ENCODE measurements at places on chromosomes 4 and X.
A peak's percentile ranks its signal among the peaks of the same experiment; 100 is the strongest.

DNA sequence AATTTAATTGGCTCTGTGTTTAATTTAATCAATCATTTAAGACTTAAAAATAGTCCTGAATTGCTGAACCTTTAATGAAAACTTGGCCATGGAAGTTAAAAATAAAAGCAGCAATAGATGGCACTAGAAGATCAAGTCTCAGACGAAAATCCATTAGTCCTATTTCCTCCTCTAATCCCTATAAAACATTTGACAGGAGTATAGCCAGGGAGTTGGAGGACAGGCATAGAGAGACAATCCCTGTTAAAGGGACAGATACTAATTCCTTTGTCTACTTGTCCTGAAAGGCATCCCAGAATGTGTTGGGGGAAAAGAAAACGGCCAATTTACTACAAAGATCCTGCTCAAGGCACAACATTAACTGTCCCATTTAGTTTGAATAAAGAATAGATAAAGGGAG lies 276.3 kb upstream of the TACR3 start:
- DNase-seq = peak; percentile 15

DNA sequence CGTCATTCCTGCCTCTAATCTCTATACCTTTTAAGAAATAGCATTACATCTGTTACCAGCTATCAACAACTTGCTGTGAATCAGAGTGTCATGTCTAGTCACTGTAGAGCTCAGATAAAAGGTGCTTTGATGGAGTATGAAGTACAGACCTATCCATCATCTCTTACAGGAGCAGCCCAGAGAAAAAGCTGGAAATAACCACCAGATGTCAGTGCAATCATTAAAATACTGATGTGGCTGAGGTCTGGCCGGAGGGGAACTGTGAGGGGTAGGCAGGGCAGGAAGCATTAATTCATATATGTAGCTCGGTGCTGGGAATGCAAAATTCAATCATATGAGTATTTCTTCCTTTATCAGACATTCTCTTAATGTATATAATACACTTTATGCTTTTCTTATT lies 100.6 kb downstream of the AKAP4 start:
- DNase-seq = peak; percentile 56

DNA sequence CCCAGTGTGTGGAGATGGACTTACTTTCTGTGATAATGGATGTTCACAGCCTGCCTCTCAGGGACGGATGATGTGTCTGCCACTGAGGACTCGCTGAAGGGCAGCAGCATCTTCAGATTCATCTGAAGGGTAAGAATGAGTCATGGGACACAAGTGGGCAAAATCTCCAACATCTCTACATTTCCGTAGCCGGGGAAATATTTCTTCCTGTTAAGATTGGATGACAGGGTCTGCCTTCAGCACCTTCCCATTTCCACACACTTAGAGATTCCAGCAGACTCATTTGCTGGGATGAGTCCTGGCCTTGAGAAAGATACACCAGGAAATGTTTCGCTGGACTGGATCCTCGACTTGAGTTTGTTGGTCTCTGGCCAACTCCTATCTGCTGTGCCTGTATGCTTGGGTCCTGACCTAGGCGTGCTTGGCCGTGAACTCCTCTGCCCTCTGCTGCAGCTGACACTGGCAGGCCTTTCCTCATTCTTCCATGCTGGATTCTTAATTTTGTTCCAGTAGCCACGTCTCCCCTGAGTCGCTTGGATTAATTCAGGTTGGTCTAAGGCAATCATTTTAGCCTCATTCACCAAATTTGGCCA lies 46.5 kb upstream of the SOD3 start:
- DNase-seq = no peak

DNA sequence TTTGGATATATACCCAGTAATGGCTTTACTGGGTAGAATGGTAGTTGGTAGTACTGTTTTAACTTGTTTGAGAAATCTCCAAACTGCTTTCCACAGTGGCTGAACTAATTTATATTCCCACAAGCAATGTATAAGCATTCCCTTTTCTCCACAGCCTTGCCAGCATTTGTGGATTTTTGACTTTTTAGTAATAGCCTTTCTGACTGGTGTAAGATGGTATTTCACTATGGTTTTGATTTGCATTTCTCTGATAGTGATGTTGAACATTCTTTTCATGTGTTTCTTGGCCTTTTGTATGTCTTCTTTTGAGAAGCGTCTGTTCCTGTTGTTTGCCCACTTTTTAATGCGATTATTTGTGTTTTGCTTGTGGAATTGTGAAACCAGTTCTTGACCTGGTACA lies 290.5 kb downstream of the BMPR1B start:
- DNase-seq = no peak

DNA sequence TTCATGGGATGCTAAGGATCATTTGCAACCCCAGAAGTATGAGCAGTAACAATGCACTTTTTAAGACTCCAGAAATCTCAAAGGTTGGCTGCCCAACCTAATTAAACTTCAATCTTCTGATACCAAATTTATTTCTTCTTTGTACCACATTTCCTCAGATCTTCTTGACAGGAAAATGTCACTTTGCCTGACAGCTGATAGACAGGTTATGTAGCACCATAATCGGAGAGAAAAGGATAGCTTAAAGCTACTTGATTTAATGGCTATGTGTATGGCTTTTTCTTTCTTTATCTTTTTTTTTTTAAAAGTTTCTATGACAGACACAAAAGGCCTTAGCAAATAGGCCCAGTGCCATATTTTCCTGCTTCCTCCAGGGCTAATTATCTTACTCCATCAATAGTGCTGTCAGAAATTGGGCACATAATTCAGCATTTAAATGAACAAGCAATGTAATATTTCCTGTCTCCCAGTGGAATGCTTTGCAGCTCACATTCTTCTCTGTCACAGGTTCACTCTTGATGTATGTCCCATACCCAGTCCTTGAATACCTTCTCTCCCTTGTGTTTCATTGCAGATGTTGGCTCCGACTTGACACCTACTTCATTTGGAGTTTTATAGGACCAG lies 795.7 kb downstream of the ADGRL3 start:
- no peak for DNase-seq

- no peak for DNase-seq
Observed at GRCh38 chr4:35147761-35148160, 1096.6 kb downstream of the ARAP2 start.

DNA sequence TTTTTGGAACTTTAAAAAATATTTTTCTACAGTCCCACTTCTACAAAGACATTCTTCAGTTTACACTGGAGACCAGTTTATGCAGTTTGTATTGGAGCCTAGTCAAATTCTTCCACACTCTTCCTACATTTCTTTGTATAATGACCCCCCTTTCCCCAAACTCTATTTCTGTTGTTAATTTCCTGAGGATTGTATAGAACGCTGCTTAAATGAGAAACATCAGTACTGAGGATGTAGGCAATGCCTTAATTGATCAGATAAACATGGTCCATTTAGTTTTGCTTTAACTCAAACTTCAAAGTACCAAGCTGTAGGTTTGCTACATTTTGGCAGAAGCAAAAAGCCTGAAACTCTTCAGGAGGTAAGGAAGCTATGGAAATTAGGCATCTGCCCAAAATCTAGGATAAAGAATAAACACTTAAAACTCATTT lies 155.5 kb downstream of the SLC7A11 start:
- peak; percentile 73 for DNase-seq

DNA sequence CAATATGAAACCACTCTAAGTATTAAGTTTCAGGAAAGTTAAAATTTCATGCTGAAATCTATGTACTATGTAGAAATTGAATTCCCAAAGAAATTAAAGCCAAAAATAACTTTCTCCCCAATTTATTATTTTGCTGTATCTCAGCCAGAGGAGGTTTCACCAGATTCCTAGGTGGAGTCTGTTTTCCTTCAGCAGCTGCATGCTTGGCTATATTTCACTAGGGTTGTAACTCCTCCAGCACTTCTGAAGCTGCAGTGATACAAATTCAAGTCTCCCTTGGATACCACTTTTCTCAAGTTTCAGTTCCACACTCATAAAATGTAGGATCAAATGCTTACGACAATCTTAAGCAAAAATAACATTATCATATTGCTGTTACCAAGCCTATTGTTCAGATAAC lies 41.2 kb upstream of the ZC4H2 start:
- DNase-seq = peak; percentile 59

DNA sequence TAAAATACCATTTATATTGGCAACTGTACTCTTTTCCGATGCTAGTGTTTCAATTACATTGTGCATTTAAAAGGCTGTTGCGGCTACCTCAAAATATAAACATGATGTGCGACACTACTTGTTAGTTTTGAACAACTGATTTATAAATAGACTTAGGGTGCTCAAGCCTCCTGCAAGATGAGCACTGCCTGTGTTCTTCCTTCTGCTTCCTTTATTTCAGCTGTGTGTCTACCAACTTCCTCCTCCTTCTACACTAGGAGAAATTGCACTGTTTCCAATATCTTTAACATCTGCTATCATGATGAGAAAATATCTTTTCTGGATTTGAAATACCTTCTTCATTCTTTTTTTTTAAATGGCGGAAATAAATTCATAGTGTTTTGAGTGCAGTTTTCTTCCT lies 24.0 kb downstream of the TET2 start:
- DNase-seq = no peak

DNA sequence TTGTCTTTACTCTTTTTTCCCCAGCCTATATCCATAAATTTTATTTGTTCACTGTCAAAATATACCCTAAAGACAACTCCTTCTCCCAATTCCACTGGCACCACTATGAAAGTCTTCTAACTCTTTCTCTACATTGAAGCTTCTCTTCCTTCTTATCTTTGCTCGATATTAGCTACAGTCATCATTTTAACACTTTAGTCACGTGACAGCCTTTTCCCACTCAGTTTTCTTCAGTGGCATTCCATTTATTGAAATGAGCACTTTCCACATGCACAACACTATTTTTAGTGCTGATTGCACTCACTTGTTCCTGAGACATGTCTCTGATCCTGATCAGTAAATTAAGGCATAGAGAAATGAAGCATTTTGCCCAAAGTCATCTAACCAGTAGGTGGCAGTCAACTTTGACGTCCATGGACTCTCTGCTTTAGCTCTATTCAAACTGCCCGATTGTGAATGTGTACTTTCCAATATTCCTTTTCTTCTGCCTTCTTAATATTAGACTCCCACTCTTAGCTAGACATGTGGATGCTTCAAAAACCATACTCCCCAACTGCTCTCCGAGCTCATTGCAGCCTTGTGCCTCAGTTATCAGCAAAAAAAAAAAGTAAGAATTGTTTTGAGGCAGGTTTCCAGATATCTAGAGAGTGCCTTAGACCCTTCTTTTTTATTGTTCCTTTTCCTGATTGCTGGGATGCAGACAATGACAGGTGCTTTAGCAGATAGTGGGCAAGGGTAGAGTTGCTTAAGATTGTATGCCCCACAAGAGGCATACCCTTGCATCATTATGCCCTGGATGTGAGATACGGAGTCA lies 394.4 kb upstream of the ADGRL3 start:
- DNase-seq = peak; percentile 31

GRCh38 chr4:65538571-65538970 lies 131.7 kb downstream of the EPHA5 start:
- DNase-seq = no peak

DNA sequence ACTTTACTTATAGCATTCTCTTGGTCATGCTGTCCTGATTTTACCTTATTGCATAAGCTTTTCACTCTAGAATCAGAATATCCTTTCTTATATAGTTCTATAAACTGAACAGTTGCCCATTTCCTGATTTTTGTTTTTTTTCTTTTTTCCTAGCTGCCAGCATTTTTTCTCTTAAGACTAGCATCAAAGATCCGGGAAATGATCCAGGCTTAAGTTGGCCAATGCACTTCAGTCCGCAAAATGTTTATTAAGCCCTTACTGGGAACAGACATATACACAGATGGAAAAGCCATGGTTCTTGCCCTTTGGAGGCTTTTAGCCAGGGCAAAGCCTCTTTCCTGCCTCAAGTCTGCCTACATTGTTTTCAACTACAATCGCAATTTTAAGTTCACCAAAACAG lies 10.1 kb upstream of the BMP2K start:
- DNase-seq = peak; percentile 65

GRCh38 chr4:77040270-77040669 lies 35.5 kb downstream of the CCNI start:
- no peak for DNase-seq

DNA sequence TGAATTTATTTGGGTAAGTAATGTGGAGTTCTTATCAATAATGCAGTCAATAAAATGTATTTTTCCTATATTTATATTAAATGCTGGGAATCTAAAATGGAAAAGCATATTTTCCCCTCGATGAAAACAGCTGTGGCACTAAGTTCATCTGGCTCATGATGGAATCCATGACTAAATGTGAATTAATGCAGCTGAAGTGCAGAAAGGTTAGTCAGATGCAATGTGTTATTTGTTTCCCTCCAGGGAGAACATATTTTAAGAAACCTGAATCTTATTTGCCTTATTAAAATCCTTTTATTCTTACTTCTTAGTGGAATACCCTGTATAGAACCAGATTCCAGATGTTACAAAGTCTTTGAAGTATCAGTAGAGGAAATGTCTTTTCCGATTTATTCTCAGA lies 247.9 kb downstream of the ARHGAP24 start:
- DNase-seq = no peak

GRCh38 chrX:15529165-15529564 lies 28.6 kb downstream of the BMX start:
- DNase-seq = no peak

DNA sequence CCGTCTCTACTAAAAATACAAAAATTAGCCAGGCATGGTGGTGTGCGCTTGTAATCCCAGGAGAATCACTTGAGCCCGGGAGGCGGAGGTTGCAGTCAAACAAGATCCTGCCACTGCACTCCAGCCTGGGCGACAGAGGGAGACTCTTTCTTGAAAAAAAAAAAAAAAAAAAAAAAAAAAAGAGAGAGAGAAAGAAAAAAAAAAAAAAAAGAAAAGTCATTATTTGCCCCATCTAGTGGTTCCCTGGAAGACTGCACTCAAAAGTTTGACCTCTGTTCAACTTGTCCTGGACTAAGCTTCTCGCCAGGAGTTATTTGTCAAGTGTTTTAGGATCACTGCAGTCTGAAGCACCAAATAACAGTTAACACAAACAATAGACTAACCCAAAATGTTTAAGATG lies 45.3 kb upstream of the KCTD8 start:
- no peak for DNase-seq

- no peak for DNase-seq
Observed at GRCh38 chrX:1181170-1181569, 31.3 kb downstream of the CRLF2 start.

Measured in muscle of back (tissue), 13 donors.